ENCODE measurements at places on chromosomes 13 and 19.

GRCh38 chr19:56083668-56084067, 37.4 kb downstream of the ZNF787 start:
- DNase-seq, result no peak

DNA sequence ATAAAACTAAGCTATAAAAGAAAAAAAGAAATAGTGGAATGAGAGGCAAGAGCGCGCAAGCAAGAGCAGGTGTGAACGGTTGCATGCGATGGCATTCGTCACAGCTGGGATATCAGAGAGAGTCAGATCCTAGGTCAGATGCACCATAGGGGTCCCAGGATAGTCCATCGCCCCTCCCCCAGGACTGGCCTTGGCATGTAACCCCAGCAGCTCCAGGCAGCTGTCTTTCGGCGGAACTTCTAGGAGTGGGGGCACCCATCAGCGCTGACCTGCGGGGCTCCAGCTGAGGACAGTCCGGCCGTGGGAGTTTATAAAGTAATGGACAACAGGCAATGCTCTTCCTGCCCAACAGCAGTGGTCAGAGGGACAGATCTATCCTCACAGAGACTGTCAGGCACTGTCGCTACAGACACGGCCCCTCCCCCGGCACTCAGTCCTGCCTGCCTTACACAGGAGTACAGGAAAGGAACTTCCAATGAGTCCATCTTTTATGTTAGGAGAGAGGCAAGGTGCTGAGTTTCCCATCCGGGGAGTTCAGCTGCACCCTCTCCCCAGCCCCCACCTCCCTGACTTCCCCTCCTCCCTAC, 1.4 kb downstream of the SIAH3 start:
- no peak for DNase-seq

GRCh38 chr13:27280841-27281240, 10.2 kb downstream of the RASL11A start:
- no peak for DNase-seq

GRCh38 chr19:18895038-18895823, 727 bp downstream of the CERS1 start:
- DNase-seq, result no peak

- DNase-seq, result no peak
Measured at GRCh38 chr13:99218969-99219368, 18.3 kb downstream of the UBAC2 start.

DNA sequence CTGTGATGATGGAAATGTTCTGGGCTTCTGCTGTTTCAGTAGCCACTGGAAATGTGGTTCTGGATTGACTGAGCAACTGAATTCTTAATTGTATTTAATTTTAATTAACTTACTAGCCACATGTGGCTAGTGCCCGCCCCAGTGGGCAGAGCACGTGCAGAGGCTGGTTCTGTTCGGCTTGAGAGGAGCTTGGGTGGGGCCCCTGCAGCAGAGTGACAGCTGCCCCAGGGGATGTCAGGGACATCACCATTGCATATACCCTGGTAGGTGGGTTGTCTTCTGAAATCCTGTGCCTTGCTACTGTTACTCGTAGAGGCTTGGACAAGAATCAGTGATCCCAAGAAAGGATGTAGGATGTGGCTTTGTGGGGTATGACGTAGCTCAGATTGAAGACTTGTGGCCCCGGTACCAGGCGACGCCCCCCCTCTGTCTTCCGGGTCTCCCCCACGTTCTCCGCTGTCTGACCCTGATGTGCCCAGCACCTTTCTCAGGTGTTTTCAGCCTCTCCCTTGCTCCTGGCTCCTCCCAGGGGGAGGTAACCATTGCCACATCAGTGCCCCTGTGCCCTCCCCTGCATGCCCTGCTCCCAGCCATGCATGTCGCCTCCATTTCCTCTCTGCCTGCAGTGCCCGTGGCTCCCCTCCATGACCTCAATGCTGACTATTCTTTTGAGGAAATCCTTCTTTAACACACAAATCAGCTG, 102.6 kb upstream of the RNF113B start:
- DNase-seq, result no peak

DNA sequence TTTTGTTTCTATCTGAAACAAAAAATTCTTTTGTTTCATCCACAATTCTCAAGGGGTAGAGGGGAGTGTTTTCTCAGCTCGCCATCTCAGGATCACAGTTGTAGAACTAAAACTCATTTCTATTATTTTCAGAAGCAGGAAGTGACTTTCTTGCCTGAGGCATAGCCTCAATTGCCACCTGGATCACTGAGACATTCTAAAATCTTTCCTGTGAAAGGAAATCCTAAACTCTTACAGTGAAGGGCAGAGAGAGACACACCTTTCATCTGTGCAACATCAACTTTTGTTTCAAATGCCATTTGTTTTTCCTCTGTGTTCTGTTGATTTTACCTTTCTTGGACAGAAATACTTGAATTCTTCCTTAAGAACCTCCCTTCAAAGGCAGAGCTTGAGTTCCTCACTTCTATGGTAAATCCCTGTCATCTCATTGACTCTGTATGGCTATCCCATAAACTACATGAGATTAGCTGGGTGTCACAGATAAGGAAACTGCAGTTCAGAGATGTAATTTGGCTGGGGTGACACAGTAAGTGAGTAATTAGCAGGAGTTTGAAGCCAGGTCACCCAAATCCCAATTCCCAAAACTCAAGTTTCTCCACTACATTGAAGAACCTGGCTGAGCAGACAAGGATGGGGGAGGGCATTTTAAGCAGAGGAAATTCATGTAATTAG, 224.4 kb upstream of the HTR2A start:
- DNase-seq, result no peak

- no peak for DNase-seq
Measured at GRCh38 chr13:102608974-102609373, 12.2 kb downstream of the TPP2 start.

- DNase-seq, result no peak
Measured at GRCh38 chr13:110285991-110286832, 20.7 kb downstream of the COL4A1 start.

- no peak for DNase-seq
Measured at GRCh38 chr13:99626461-99627082, 125.3 kb downstream of the TM9SF2 start.

DNA sequence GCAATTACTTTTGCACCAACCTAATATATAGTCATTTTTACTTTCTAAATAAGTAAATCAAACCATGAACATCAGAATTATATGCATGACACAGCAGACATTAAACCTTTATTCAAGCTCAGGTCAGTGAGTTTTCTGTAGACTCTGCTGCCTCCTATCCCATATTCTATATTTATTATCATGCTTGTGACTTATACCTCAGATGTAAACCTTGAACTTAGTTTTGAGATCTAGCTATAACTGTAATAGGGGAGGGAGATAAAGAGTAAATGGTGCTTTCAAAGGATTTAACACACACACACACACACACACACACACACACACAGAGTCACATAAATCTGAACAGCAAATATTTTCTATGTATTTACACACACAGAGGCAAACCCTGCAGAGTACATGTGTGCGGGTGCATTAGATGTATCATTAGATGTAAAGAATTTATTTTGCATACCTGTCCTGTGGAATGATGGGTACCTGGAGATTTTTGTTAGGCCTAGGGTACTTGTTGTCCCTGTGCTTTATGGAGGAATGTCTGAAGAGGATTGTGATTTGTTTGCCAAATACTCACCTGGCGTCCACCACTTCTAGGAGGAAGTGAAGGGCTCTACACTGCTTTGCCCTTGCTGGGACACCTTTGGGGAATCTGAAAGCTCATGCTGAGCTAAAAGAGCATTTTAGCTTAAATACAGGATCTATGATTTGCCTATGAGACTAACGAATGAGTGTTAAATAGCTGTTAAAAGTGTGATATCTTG, 521.9 kb downstream of the KLF5 start:
- DNase-seq, result no peak

DNA sequence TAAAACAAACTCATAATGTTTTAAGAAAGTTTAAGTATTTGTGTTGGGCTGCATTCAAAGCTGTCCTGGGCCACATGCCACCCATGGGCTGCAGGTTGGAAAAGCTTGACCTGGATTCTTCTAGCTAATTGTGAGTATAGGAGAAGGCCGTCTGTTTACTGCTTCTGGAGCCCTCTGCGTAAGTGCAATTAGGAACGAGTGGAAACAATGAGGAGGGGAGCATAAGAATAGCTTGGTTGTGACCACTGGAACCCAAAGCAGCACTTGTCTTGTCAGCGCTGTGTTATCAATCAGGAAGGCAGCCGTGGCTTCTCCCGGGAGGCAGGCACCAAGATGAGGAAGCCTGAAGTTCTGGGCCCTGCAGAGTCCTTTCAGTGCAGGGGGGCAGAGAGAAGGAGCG, 110.4 kb upstream of the MBNL2 start:
- DNase-seq, result no peak

DNA sequence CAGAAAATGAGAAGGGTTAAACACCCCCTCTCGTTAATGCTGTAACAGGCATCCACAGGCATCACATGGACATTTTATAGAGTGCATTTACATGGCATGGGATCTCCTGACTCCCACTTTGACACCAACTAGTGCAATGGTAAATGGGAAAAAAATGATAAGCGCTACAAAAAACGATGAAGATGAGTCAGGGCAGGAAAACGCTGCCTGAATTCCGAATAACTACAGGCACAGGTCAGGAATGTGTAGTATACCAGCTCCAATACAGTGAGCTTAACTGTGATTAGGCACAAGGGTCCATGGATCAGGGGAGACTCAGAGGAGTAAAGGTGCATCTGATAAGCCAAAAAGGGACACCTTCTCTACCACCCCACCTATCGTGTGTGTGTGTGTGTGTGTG, 223.6 kb downstream of the FOXO1 start:
- no peak for DNase-seq

DNA sequence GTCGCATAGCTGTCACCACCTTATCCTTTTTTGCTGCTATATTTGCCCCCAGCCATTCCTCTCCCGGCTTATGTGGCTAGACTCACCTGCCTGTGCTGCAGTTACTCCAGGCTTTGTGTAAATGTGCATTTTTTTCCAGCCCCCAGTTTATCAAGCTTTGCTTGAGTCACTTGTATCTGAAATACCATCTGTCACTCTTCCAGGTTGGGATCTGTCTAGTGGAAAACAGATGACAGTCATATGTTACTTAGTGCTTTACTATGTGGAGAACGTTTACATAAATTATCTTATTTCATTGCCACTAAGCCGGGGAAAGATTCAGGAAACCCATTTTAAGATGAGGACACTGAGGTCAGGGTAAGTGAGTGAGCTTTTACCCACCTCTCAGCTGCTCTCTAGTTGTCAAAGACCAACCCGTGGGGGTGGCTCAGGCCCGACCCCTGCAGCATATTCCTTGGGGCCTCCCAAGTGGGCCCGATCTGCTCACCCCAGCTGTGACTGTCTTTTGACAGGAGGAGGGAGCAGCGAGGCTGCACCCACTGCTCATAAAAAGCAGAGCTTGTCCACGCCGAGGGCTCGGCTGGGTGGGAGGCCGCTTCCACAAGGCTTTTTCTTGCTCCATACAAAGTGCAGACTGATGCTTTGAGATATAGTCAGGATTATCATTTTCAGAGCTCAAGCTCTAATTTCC, 7.2 kb downstream of the GJB2 start:
- no peak for DNase-seq

GRCh38 chr13:75533861-75534260, 3.8 kb downstream of the COMMD6 start:
- DNase-seq, result no peak

DNA sequence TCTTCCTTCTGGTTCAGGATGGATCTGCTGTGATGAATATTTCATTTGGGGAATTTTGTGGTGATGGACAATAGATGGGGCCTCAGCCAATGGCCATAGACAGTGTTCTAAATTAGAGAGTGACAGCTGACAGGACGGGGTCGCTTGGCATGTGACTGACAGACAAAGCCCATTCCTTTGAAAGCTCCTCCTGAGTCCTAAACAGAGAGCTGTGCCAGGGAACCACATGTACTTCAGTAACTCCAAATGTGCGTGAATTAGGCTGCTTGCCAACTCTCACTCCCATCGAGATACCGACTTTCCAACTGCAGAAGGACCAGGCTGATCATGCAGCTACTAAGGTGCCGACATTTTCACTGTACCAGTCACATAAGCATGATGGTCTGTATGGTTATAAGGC, 187.7 kb downstream of the SHISA2 start:
- DNase-seq, result no peak

- DNase-seq, result no peak
Measured at GRCh38 chr13:102830646-102831045, 15.2 kb upstream of the ERCC5 start.

GRCh38 chr13:103156346-103156998, 90.3 kb upstream of the SLC10A2 start:
- DNase-seq, result no peak

- DNase-seq, result no peak
Measured at GRCh38 chr13:72534951-72535640, 192.3 kb downstream of the MZT1 start.

DNA sequence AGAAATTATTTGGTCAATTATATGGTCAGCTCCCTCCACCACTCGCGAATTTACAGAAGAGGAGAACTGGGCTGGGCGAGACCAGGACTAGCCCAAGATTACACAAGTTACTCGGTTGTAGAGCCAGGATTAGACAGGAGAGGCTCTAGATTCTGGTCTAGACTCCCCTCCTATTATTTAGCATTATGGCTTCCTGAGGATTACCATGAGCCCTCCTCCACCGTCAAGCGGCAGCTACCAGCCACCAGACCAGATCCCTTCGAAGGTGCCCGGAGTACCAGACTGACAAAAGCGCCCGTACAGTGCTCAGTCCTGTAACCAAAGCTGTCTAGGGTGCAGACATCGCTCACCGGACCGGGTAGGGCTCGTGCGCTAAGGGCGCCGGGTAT, 497 bp upstream of the MLNR start:
- no peak for DNase-seq

DNA sequence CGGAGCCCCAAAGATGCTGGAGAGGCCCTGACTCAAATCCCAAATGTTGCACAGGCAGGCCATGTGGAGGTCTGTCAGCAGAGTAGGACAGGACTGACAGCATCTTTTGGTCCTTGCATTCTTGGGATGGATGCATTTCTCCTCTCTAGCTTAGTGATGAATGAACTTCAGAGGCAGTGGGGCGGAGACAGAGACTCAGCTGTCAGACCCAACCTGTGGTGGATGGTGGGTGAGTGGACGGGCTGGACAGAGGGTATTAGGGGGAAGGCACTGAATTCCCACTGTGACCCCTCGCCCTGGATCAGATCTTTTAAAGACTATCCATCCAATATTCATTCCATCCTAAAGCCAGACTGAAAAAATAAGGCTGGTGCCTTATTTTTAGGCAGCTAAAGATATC, 39.3 kb upstream of the GJB6 start:
- no peak for DNase-seq

DNA sequence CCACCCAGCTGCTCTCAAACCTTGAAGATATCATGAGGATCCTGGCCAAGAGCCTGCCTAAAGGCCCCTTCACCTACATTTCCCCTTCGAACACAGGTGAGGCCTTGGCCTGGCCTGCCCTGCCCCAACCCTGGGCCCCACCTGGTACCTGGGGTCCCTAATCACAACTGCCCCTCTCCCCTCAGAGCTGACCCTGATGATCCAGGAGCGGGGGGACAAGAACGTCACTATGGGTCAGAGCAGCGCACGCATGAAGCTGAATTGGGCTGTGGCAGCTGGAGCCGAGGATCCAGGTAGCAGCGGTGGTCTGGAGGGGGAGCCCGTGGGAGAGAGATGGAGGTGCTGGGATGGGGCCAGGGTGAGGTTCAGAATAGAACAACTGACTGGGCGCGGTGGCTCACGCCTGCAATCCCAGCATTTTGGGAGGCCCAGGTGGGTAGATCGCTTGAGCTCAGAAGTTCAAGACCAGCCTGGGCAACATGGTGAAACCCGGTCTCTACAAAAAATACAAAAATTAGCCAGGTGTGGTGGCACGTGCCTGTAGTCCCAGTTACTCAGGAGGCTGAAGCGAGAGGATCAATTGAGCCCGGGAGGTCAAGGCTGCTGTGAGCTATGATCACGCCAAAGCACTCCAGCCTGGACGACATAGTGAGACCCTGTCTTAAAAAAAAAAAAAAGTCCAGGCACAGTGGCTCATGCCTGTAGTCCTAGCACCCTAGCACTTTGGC, 17.5 kb downstream of the DDX39A start:
- DNase-seq, result no peak

Data from NCI-H1048 (cell line).